ENCODE measurements at places on chromosomes 7 and 10. TPM values are rescaled to one million over a fixed set of nuclear protein-coding genes. Genes with fewer than 3 reads are reported as not detected.
A peak's percentile ranks its signal among the peaks of the same experiment; 100 is the strongest.

Gene TRPV5
- total RNA-seq: not detected

- H3K4me3 ChIP-seq: no peak overlapping the region
- H3K4me1 ChIP-seq: peaks cover 22% of the 10 kb centered on the region
- H3K36me3 ChIP-seq: no peaks in the 10 kb centered on the region
- H3K27me3 ChIP-seq: peaks cover 13% of the 10 kb centered on the region
Measured at GRCh38 chr7:105756367-105756766, 120.0 kb downstream of the ATXN7L1 start.

DNA sequence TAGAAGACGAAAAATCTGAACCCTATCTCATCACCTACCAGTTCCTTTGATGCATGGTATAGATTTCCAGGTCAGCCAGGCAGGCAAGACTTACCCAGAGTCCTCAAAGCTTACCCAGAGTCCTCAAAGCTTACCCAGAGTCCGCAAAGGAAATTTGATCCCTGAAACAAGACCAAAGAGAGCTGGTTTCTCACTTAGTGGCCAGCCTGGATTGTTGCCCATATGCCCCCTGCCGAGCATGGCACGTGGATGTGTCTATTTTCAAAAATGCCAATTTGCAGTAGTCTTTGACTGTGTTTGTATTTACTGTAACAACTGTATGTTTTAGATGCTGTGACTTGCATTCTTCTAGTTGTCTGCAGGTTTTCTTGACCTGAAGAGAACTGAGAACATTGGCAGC lies 120.2 kb upstream of the STARD3NL start:
- H3K27me3 ChIP-seq: peaks cover 2% of the 10 kb centered on the region
- no peak overlapping the region for H3K27ac ChIP-seq
- DNase-seq: no peak
- H3K4me1 ChIP-seq: no peaks in the 10 kb centered on the region
- H3K4me3 ChIP-seq: no peak overlapping the region
- no peaks in the 10 kb centered on the region for H3K36me3 ChIP-seq

- H3K4me1 ChIP-seq: peaks cover 24% of the 10 kb centered on the region
- no peaks in the 10 kb centered on the region for H3K27me3 ChIP-seq
- no peak for DNase-seq
- H3K27ac ChIP-seq: peak overlapping the region; percentile 78
- H3K36me3 ChIP-seq: peaks cover 19% of the 10 kb centered on the region
Measured at GRCh38 chr10:32376771-32377170, 29.8 kb upstream of the EPC1 start.

DNA sequence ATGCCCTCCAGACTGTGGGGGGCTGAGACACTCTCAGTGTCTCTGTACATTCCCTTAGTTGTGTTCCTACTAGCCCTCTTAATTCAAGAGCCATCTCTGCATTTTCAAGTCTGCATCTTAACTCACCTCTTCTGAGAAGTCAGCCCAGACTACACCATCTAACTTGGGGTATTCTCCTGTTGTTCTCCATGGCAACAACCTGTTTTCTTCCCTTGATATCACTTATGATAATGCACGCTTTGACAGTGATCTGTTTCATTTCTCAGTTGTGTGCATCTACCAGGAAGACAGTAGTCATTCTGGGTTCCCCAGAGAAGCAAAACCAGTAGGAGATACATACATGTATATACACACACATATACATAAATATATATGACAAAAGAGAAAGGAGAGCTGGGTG lies 707.3 kb upstream of the IGFBP3 start:
- no peaks in the 10 kb centered on the region for H3K4me1 ChIP-seq
- no peaks in the 10 kb centered on the region for H3K36me3 ChIP-seq
- H3K27me3 ChIP-seq: no peaks in the 10 kb centered on the region
- DNase-seq: no peak
- no peak overlapping the region for H3K27ac ChIP-seq

DNA sequence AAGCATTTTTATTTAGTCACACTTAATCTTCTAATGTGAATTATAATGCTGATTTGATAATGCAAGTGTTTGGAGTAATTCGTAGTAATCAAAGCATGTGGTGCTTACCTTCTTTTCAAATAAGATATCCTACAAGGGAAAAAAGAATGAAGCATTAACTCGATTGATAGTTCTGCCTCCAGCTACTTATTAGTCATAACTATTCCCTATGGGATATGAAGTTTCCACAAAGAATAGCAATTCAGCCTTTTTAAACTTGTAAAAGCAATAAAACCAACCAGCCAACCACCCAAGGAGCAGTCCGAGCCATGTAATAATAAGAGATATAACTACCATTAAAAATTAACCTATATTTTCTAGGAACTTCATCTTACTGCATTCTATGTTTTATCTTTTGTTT lies 11.6 kb downstream of the COL28A1 start:
- no peak overlapping the region for H3K4me3 ChIP-seq
- DNase-seq: no peak
- peaks cover 4% of the 10 kb centered on the region for H3K27me3 ChIP-seq
- H3K36me3 ChIP-seq: no peaks in the 10 kb centered on the region
- H3K4me1 ChIP-seq: no peaks in the 10 kb centered on the region

DNA sequence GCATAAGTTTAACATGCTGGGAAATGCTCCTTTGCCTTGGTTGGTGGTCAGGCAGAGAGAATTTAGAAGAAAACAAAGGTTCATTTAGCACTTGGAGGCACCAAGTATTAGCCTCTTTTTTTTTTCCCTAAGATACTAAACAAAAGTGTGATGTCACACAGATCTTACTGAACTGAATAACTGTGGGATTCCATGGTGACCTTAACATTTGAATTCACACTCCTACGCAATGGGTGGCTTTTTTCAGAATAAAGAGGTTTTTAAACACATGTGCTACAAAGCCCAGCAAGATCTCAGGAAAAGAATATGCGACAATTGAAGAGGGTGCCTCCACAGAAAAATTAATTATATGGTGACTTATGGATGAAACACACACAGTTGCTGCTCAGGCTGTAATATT lies 133.4 kb upstream of the ABCB5 start:
- no peaks in the 10 kb centered on the region for H3K36me3 ChIP-seq
- no peak for DNase-seq
- no peaks in the 10 kb centered on the region for H3K27me3 ChIP-seq
- H3K27ac ChIP-seq: no peak overlapping the region
- no peak overlapping the region for H3K4me3 ChIP-seq

Gene PRPS1L1
- total RNA-seq: not detected

GRCh38 chr10:43923328-43923727 lies 274.6 kb upstream of the ZNF32 start:
- H3K36me3 ChIP-seq: no peaks in the 10 kb centered on the region
- H3K27me3 ChIP-seq: peaks cover 8% of the 10 kb centered on the region
- no peak overlapping the region for H3K4me3 ChIP-seq
- H3K27ac ChIP-seq: no peak overlapping the region

Gene FOXP2
- 0.14 TPM for total RNA-seq

- peak; percentile 81 for DNase-seq
- H3K4me1 ChIP-seq: peaks cover 53% of the 10 kb centered on the region
- H3K27ac ChIP-seq: peak overlapping the region; percentile 78
- H3K27me3 ChIP-seq: no peaks in the 10 kb centered on the region
- H3K4me3 ChIP-seq: peak overlapping the region; percentile 54
Measured at GRCh38 chr7:150448789-150449147, 1.7 kb upstream of the GIMAP8 start.

Gene ZNF117
- total RNA-seq: 3.5 TPM

GRCh38 chr10:5818894-5819293 lies 5.7 kb upstream of the GDI2 start:
- no peak overlapping the region for H3K4me3 ChIP-seq
- peaks cover 8% of the 10 kb centered on the region for H3K36me3 ChIP-seq
- no peak overlapping the region for H3K27ac ChIP-seq
- DNase-seq: no peak
- H3K27me3 ChIP-seq: no peaks in the 10 kb centered on the region

DNA sequence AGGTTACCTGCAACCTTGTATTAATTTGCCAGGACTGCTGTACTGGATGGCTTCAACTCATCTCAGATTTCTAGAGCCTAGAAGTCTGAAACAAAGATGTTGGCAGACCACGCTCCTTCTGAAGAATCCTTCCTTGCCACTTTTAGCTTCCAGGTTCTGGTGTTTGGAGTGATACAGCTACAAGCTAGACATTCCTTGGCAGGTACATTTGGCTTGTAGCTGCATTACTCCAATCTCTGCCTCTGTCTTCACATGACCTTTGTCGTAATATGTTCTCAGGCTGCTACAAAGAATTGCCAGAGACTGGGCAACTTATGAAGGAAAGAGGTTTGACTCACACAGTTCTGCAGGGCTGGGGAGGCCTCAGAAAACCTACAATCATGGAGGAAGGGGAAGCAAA lies 146.3 kb downstream of the GALNT17 start:
- no peaks in the 10 kb centered on the region for H3K4me1 ChIP-seq
- no peak for DNase-seq
- no peak overlapping the region for H3K27ac ChIP-seq

Gene EPO
- total RNA-seq: 0.14 TPM

Gene SPDYE2
- total RNA-seq: not detected

DNA sequence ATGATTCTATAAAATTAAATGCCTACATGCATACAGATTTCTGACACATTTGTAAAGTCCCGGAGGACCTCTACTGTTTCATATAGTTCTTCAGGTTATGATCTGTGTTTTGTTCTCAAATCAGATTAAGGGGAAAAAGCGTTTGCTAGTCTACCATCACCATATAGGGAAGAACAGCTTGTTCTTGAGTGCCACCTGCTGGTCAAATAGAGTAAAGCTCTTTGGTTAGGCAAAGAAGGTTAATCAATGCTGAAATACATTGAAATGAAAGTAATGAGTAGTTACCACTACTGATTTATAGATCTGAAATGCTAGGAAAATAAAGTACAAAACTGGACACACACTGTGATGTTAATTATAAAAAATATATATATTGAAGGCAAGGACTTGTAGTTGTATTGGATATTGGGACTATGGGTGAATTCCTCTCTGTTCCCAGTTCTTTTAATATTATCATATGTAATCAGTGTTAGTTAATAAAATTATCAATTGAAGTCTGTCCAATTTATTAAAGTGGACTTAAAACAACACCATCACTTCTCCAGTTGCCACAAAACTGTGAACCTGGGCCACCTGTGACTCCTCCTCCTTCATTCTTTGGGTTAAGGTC lies 72.6 kb upstream of the PDLIM1 start:
- peak; percentile 32 for DNase-seq
- H3K27ac ChIP-seq: no peak overlapping the region
- peaks cover 17% of the 10 kb centered on the region for H3K27me3 ChIP-seq
- no peaks in the 10 kb centered on the region for H3K36me3 ChIP-seq
- peaks cover 2% of the 10 kb centered on the region for H3K4me1 ChIP-seq

DNA sequence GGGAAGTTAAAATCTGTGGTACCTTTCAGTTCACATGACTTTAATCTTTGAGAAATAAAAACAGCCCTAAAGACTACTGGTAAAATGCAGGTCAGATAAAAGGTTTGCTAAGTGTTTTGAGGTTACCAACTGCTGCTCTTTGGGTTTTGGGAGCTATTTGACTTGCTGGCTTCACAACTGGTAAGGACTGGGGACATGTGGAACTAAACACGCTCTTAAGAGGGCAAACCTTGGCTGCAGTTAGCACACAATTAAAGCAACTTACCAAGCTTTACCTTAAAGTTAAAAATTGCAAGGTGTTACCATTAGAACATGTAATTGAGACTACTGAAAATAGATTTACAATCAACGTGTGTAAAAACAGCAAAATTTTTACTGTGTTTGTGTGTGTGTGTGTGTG lies 220.2 kb downstream of the PHF14 start:
- peaks cover 27% of the 10 kb centered on the region for H3K4me1 ChIP-seq
- peak overlapping the region; percentile 77 for H3K27ac ChIP-seq
- DNase-seq: no peak
- peaks cover 2% of the 10 kb centered on the region for H3K36me3 ChIP-seq

DNA sequence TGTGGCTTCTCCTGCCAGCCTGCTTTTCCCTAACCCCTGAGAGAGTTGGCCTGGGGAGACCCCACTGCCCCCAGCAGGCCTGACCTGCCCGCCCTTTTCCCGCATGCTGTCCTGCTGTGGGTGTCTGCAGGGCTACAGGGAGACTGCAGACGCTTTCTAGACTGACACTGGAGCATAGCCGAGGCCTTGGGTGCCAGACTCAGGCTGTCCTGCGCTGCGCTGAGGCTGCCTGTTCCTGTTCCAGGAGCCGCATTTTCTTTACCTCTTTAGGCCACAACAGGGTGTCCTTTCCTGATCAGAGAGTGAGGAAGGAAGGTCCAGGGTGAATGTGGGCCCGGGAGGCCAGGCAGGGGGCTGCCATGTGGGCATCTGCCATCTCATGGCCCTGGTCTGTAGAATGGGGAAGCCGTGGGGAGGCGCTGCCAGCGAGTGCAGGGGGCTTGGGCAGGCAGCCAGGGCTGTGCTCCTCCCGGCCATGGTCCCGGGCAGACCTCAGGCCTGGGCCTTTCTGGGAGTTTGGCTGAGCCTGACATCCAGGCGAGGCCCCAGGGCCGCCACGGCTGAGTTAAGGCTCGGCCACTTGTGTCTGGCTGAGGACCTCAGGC lies 3.6 kb downstream of the PWWP2B start:
- H3K27ac ChIP-seq: no peak overlapping the region
- peaks cover 6% of the 10 kb centered on the region for H3K4me1 ChIP-seq
- no peaks in the 10 kb centered on the region for H3K36me3 ChIP-seq
- H3K4me3 ChIP-seq: no peak overlapping the region

Gene TMEM213
- total RNA-seq: not detected
